Osteoblast (primary cell): ENCODE measurements at places on chromosomes 7 and 10. TPM values are rescaled to one million over a fixed set of nuclear protein-coding genes. Genes with fewer than 3 reads are reported as not detected.

TIMM23B gene
- 22.8 and 23.6 TPM in 2 replicates for total RNA-seq

SLC25A40 gene
- 11.2 and 11.6 TPM in 2 replicates for total RNA-seq

SLC26A3 gene
- not detected in 2 replicates for total RNA-seq

ADAMTS14 gene
- 2.4 and 2.9 TPM in 2 replicates for total RNA-seq

TAS2R41 gene
- total RNA-seq: not detected in 2 replicates

GRID2IP gene
- under 0.01 TPM in 1 of 2 replicates, not detected in the other for total RNA-seq

PANK1 gene
- 5.8 and 9.7 TPM in 2 replicates for total RNA-seq

EN2 gene
- total RNA-seq: under 0.01 TPM in 1 of 2 replicates, not detected in the other

PDE6C gene
- total RNA-seq: not detected in 2 replicates

HECTD2 gene
- total RNA-seq: 15.9 and 17.1 TPM in 2 replicates

SFTPA2 gene
- total RNA-seq: not detected in 2 replicates

IKZF1 gene
- under 0.01 TPM in 1 of 2 replicates, not detected in the other for total RNA-seq

FAM185A gene
- 7.6 and 9.1 TPM in 2 replicates for total RNA-seq

IL6 gene
- 37.4 and 52.8 TPM in 2 replicates for total RNA-seq

UPK3B gene
- 0.88 and 1.4 TPM in 2 replicates for total RNA-seq

CYP3A7 gene
- not detected in 2 replicates for total RNA-seq

TEX47 gene
- not detected in 2 replicates for total RNA-seq

FANK1 gene
- 8.3 and 8.5 TPM in 2 replicates for total RNA-seq

NEURL1 gene
- under 0.01 TPM in 1 of 2 replicates, not detected in the other for total RNA-seq

EPO gene
- total RNA-seq: not detected in 2 replicates

HHEX gene
- 0.36 and 0.59 TPM in 2 replicates for total RNA-seq

PON1 gene
- total RNA-seq: not detected in 2 replicates

ABCA13 gene
- total RNA-seq: 3.6 and 4.4 TPM in 2 replicates

ASAH2 gene
- 0.36 and 0.59 TPM in 2 replicates for total RNA-seq

TMEM176B gene
- 0.72 TPM in 1 of 2 replicates, not detected in the other for total RNA-seq

JAKMIP3 gene
- total RNA-seq: 0.29 and 0.36 TPM in 2 replicates

CALML3 gene
- total RNA-seq: not detected in 2 replicates

NUTM2A gene
- 0.59 and 0.72 TPM in 2 replicates for total RNA-seq
